ENCODE measurements at places on chromosomes 2 and 18.

DNA sequence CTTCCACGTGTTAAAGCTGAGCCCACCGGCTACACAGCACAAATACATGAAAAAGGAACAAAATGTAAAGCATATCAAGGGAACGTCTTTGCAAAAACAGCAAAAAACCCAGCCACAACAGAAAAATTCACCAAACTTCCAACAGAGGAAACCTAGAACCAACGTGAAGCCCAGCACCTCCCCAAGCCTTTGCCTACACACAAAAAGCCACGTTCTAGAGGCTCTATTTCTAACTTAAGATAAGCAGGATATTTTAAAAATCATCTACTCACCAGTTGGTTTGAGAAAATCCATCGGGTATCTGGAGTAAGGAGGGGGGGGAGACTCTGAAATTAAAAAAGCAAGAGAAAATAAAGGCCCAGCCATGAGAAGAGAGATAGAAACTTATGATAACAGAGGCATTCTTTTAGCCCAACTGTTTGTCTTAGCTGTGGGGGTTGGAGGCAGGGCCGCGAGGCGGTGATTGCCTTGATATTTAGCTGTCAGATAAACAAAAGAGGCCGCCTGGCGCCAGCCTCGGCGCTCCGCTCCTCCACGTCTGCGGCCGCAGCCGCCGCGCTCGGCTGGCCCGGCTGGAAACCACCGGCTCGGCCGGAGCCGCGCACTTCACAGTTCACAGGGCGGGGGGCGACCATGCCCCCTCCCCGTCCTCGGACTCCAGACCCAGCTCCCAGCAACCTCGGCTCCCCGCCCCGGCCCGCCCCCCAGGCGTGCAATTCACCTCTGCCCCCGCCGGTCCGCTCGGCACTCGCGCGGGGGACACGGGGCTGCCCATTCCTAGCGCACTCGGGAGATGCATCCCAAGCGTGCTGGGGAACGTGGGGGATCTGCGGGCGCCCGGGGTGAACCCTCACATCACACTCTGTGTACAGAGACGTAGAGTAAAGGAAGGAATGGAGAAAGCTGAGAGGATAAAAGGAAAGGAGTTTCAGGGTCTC lies 2.4 kb downstream of the SMAD7 start:
- no peak for DNase-seq

- DNase-seq = no peak
These were observed 16.2 kb downstream of the CENPO start for GRCh38 chr2:24809316-24810007.

DNA sequence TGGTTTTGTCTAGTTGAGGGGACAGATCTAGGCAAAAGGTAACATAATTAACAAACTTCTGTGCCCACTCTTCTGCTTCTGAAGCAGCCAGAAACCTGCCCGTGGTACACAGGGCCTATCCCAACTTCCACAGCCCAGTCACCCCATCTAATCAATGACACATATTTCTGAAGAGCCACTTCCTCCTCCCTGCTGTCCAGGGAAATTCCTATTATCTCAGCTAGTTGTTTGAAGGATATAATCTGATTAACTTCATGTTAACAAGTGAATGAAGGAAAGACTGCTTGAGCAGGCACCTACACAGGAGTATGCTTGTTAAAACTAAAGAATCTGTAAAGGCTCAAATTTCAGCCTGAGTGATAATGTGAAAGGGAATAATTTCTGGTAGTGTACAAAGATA lies 61.4 kb downstream of the CCDC148 start:
- DNase-seq = no peak

GRCh38 chr2:30301551-30301950 lies 70.2 kb downstream of the LBH start:
- DNase-seq = no peak

DNA sequence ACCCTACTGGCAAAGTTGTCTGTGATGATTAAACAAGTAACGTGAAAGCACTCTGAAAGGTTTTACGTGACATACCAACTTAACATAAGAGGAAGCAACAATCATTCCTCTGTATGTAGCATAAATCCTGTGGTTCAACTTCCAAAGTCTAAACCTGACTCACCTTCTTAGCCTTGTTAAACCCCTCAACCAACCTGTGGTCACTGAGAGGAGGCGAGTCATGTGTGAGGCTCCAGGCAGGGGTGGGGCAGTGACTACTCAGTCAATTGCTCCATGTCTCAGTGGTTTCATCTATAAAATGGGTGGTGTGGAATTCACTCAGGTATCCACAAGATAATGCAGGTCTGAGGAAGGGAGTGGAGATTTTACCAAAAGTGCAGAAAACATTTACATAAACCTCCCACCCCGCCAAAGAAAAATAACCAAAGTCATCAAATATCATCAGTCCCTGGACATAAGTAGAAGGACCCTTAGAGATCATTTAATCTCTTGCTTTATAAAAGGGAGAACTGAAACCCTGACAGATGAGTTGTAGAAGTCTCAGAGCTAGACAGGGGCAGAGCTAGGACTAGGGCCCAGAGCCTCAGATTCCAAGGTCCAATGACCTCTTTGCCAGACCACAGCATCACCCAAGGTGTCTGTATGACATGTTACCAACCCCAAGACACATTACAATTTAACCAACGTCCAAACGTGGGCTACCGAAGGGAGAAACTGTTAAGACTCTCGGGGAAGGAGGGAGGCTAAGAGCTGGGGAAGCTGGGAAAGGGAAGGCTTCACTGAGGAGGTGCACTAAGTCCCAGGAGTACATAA lies 3.7 kb upstream of the PCBP1 start:
- no peak for DNase-seq

- peak; percentile 92 for DNase-seq
These were observed 92.6 kb downstream of the CMPK2 start for GRCh38 chr2:6773007-6773693.

GRCh38 chr2:39693245-39693644 lies 27.5 kb downstream of the TMEM178A start:
- DNase-seq = no peak

DNA sequence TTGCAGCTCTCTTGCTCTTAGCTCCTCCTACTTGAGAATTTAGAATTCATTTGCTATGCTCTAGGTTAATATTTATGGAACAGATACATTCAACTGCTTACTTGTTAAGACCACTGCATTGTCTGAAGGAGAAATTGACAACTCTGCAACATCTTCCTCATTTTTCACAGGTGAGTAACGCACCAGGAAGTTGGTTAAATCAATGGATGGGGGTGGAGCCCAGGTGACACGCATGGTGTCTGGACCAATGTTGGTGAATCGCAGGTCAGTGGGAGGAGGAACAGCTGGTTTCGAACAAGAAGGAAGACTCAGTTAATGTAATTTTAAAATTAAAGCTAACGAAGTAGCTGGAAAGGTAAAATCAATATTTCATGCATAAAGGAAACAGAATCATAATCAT lies 44.3 kb downstream of the FN1 start:
- DNase-seq = no peak

- DNase-seq = no peak
These were observed 60.9 kb upstream of the CYRIA start for GRCh38 chr2:16726577-16726976.

DNA sequence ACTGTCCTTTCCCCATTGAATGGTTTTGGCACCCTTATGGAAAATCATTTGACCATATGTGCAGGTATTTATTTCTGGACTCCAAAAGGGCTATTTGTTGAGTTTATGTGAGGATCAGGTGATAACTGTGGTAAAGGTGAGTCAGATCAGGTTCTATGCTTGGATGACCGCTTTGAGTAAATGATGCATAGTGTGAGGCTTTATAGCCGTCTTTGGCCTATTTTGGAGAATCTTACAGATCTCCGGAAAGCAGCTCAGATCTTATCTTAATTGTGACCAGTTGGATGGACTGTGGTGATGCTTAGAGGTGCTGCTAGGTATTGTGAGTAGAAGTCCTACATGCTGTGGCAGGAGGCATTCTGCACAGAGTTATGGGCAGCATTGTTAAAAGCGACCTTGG lies 126.2 kb downstream of the METTL8 start:
- DNase-seq = no peak

DNA sequence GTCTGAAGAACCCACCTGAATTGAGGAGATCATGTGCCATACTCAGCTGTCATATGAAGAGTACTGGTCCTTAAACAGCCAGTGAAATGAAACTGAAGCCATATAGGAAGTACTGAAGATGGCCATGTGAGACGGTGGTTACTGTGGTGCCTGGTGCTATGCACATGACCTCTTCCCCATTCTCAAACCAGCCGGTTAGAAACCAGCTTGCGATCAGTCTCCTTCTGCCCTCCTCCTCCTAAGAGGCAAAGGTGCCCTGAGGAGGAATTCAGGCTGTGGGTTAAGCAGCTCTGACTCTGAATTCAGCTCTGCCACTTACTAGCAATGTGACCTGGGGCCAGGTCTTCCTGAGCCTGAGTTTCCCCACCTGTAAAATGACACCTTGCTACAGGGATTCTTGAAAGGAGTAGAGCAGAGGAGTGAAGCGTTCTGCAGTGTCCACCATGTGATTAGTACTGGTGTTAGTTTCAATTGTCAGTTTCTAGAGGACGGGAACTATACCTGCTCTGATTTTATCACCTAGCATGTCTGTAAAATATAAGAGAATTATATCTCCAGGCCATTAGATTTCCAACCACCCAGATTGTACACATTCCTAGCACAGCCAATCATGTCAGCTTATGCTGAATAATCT lies 5.1 kb downstream of the FECH start:
- DNase-seq = no peak

DNA sequence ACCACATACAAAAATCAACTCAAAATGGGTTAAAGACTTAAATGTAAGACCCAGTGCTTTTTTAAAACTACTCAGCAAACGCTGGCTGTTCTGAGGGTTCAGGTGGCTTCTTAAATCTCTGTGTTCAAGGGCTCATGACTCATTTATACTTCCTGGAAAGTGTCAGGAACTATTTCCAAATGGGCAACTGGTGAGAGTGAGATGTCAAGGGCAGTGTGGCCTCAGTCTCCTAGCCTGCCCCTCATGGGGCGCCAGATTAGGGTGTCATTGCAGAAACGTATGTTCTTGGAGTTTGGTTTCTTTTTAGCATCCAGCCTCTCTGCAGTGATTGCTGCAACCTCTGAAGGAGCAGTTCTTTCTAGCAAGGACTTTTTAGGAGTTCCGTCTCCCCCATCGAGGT lies 485.4 kb downstream of the TNS1 start:
- no peak for DNase-seq

DNA sequence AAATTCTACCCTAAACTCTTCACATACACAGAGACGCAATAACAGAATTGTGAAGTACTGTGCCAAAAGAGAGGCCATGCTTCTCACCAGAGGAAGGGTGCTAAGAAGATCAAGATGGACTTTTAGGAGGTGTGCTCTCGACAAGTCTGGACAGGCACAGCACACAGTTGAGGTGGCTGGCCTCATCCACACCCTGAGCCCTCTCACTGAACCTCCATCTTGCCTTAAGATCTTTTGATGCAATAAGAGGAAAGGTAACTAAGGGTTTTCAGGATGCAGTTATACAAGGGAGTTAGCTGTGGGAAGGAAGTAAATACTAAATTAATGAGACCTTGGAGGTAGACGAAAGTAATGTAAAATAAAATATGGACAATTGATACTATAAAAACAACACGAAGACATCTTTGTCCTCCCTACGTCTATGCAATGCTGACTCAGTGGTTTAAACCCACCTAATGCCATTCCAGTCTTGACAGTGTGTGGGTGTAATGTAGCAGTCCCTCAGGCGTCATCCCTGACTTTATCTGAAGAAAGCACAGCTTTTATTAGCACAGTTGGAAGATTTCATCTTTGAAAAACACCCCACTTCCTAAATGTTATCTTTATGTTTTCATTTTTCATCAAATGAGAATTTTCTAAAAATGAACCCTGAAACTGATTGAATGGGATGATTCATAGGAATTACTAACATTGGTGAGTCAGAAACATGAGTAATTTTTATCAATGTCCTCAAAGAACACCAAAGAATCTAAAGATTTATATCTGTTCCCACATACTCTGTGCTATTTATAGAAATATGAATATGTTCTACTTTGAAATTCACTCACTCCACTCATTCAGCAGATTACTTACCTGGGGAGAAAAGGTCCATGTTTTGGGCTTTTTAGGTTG lies 34.0 kb upstream of the MALL start:
- DNase-seq = no peak

DNA sequence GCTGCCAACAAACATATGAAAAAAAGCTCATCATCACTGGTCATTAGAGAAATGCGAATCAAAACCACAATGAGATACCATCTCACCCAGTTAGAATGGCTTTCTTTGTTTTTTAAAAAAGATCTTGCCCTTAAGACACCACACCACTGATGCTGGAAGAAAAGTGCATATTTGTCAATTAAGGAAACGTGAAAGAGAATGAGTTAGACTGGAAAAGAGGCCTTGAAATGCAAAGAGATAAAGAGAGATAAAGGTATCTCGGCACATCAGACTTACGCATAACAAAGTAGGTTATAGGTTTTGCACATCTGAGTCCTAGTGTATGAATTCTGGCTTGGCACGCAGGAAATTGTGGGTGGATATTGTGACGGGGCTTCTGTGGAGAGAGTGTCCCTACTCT lies 149.5 kb downstream of the MTX2 start:
- no peak for DNase-seq

DNA sequence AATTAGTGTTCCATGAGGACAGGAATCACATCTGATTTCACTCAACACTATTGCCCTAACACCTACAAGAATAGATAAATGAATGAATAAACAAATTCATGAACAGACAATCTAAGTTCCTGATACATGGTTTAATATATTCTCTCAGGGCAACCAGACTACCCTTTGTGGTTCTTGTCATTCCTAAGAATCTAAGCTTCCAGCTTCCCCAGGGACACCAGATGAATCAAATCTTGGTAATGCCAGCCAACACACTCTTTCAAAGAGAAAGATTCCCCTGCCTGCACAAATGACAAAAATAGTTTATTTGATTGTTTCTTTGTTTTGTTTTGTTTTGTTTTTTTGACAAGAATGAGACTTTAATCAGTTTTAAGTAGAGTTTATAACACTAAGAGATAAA lies 237.5 kb upstream of the CHAC2 start:
- no peak for DNase-seq

- no peak for DNase-seq
These were observed 517.2 kb downstream of the NR4A2 start for GRCh38 chr2:155815275-155815674.

DNA sequence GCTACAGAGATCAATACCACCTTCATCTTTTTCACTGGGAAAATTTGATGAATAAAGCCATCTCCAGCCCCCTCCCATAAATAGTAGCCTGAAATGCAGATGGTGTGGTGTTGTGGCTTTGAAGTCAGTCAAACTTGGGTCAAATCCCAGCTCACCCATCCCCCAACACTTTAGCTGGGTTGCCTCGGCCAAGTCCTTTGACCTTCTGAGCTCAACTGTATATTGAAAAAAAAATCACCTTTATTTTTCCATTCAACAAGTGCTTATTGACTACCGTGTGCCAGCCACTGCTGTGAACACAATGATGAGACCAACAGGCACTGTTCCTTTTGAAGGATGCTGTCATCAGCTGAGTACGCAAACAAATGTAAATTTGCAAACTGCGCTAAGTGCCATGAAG lies 35.1 kb upstream of the NTSR2 start:
- no peak for DNase-seq
